ENCODE measurements at places on chromosomes 12 and 14. TPM values are rescaled to one million over a fixed set of nuclear protein-coding genes. Genes with fewer than 3 reads are reported as not detected.

Gene KRT6A
- not detected for total RNA-seq

Gene C12orf60
- 0.88 TPM for total RNA-seq

DNA sequence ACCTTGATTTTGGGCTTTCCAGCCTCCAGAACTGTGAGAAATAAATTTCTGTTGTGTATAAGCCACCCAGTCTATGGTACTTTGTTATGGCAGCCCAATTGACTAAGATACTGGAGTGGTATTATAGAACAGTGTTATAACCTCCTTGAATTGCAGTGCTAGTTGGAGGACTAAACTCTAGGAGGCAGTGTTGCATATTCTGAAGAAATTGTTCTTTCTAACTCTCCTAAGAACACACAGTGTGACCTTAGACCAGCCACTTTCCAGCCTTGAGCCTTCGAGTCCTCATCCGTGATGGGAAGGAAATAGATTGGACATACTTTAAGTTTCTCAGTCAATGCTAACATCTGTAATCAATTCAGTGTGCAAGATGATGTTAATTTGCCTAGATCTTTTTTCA is 22.4 kb upstream of the LRRC10 start:
- DNase-seq, result no peak

GRCh38 chr12:102182635-102183034 is 15.0 kb downstream of the PMCH start:
- DNase-seq, result no peak

Data from glutamatergic neuron (in vitro differentiated cells).